Fibroblast of skin of back (primary cell): ENCODE measurements at places on chromosomes 16 and 17.

DNA sequence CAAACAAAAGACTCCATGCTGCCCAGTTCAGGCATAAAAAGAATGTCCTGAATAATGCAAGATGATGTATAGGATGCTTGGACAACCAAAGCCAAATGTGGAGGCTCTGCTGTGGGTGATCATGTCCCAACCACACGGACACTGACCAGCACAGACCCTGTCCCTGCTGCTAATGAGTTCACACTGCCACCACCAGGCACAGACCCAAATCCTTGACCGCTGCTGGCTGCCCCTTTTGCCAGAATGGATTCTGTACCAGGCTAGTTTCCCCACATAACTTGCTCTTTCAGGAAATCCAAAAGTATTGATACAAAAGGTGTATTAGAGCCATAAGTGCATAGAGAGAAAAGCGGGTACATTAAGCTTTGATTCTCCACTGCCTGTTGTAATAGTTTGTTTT is 60.9 kb downstream of the XYLT1 start:
- DNase-seq, result no peak

- no peak for DNase-seq
These were observed 18.5 kb upstream of the DOC2B start for GRCh38 chr17:199806-200545.

GRCh38 chr17:82287013-82287867 is 13.7 kb upstream of the CSNK1D start:
- no peak for DNase-seq

DNA sequence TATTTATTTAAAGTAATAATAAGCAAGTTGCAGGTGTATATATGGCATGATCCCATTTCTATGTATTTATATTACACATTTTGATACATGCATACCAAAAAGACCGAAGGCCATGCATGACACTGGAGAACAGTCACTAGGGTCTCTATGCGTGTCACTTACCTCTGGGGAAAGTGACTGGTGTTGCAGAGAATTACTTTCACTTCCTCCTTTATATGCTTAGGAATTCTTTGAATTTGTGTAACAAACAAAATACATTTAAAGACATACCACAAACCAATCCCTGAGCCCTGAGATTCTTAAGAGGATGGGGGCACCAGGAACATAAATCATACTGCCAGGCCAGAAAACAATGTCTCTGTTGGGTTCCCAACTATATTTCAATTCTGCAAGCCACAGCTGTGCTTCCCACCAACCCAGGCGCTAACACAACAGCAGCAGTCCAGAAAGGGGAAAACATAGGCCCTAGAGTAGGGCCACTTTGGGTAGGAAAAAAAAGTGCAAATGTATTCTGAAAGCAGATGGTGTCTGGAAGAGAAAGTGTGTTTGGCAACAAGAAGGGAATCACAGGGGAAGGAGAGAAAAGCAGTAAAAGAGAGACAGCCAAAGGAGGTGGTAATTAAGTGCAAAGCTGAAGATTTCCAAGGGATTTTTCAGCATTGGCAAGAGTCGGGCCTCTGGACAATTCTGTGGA is 24.5 kb upstream of the HYDIN start:
- DNase-seq, result no peak

- DNase-seq, result no peak
These were observed 9.8 kb upstream of the TBX2 start for GRCh38 chr17:61389670-61390478.

GRCh38 chr16:54930005-54930868 is at the start of gene IRX5:
IRX5 (plus strand) TSS chr16:54930865; CDS start chr16:54931199, 334 bp downstream.
- peak; percentile 98 for DNase-seq

GRCh38 chr16:2689968-2690801 is 7.9 kb downstream of the KCTD5 start:
- DNase-seq, result no peak

DNA sequence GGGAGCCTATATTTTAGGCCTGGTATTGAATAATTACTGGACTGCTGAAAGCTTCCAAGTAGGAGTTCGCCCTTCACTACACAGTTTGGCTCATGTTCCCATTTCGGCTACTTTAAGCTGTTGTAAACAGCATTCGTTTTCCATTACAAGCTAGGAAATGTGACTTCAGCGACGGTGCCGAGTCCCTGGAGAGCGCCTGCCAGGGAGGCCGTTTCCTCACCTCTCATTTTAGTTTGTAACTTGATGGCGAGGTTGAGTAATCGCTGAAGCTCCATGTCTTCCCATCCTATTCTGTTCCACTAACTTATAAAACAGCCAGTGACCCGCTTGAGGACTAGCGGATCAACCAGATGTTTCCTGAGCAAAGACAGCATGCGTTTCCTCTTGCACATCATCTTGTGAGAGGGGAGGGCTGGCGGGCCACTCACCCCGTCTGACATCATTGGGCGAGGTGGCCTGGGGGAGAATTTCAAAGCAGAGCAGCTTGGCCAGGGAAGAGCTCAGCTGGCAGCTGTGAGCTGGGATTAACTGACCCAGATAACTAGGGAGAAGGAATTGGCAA is 32.9 kb downstream of the PCTP start:
- DNase-seq, result peak; percentile 17

GRCh38 chr16:75383141-75383540 is 50.2 kb downstream of the CFDP1 start:
- DNase-seq, result no peak

GRCh38 chr17:48800626-48801217 is 16.3 kb downstream of the TTLL6 start:
- no peak for DNase-seq

GRCh38 chr17:38797158-38797490 is 2.2 kb downstream of the PIP4K2B start:
- DNase-seq, result no peak

- peak; percentile 53 for DNase-seq
These were observed 28.8 kb downstream of the GINS2 start for GRCh38 chr16:85659805-85660511.

GRCh38 chr16:30920891-30921290 is 2.5 kb upstream of the FBXL19 start:
- DNase-seq, result no peak

DNA sequence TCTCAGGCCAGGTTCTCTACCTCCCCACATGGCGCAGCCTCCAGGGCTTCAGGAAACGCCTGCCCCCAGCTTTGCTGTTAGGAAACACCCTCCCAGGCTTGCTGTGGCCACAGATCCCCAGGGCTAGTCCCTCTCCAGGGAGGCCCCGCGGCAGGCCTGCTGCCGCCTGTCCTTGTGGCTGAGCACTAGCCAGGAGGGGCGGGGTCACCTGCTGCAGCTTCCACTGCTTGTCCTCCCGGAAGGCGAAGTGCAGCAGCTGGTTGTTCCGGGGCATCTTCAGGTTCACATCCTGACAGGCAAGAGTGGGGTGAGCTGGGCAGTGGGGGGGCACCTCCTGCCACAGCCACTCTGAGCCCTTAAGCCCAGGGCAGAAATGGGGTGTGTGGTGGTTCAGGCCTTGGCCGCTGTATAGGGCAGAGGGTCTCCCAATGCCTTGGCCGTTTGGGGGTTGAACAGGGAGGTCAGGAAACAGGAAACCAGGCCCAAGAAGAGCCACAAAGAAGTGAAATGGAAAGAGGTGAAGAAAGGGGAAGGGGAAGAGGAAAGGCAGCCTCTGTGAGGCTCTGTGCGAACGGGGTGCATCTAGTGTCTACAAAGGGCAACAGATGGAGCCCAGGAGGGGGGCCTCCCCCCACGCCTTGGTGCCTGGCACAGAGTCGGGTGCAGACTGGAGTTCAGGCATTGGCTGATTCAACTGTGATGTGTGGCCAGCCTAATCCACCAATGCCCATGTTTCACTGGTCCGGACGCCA is 2.0 kb downstream of the ROGDI start:
- no peak for DNase-seq

GRCh38 chr17:57170866-57171265 is 85.5 kb upstream of the MSI2 start:
- DNase-seq, result no peak

DNA sequence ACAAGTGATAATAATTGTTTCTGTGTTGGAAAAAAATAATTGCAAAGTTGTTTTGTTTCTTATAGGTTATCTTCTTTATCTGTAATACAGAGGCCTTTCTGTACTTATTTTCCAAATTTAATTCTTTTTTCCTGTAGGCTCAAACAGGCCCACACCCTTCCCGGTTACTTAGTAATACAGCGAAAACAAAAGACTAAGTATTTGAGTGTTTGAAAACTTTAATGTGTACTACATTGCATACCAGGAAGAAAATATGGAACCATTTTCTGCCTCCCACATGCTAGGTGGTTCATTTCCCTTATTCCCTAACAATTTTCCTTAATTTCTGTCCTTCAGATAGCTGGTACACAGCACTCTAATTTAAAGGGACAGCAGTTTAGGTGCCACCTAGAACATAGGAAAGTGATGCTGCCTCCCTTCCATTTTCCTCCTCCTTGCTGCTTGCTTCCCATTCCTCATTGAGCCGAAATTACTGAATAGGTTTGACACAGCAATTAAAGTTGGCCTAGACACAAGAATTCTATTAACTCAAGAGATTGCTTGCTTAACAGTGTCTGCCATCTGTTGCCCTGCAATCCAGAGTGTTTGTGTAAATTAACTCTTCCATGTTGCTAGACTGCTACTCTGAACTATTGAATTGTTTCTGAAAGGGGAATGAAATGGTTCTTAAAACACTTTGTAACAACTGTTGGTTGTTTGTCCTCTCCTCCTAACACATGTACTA is 24.2 kb downstream of the CYB5B start:
- DNase-seq, result peak; percentile 30

DNA sequence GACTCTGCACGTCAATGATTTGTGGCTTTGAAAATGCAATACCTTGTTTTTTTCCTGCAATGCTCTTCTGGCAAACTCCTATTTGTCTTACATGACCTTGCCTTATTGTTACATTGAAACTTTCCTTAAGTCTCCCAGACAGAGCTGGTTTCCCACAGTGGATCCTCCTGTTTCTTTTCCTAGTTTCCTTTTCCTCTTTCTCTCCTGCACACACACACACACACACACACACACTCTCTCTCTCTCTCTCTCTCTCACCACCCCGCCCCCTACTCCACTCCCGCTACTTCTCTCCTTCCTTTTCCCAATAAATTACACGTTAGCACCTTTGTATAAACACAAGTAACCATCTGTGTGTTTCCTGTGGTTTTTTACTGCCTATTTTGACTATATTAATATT is 2.3 kb downstream of the ORC6 start:
- no peak for DNase-seq

DNA sequence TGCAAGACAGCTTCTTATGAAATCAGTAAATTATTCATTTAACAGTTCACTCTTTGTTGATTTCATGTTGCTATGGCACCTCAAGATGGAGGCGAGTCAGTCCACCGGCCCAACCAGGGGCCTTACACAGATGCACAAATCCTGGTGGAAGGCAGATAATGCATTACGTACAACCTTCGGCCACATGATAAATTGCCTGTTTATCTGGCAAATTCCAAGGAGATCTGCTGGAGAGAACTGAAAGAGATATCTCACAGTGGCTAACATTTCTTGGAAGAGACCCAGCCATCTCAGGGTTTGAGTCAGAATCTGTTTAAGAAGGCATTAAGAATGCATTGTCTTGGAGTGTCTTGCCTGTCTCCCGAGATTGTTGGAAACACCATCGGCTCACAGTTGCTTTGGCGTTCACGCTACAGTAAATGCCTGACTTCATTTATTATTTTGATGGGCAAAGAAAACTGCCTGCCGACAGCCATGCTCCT is 225.6 kb downstream of the MSI2 start:
- DNase-seq, result peak; percentile 89

DNA sequence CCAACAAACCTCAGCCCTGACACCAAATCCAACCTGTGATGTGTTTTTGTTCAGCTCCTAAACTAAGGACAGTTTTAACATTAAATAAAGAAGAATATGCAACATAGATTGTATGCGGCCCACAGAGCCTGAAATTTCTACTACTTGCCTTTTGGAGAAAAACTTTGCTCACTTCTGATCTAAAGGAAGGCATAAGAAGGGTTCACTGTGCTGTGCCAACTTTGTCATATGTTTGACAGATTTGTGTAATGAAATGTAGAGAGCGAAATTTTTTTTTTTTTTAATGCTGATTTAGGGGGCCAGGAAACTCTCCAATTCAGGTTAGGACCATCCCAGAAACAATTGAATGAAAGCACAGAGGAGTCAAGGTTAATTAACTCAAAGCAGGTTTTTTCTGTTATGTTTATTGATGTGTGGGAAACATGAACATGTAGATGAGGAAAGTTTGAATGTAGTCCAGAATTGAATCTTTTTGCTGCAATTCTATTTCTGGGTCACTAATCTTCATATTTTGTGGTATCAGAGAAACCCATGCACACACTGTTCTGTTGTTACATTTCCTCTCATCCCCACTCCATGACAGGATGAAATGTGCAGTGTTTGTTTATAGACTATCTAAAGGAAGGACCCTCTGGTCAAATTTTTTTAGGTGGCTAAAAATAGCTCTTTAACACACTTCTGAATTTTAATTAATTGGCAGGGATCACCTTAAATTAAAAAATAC is 71.5 kb downstream of the TAOK1 start:
- no peak for DNase-seq

DNA sequence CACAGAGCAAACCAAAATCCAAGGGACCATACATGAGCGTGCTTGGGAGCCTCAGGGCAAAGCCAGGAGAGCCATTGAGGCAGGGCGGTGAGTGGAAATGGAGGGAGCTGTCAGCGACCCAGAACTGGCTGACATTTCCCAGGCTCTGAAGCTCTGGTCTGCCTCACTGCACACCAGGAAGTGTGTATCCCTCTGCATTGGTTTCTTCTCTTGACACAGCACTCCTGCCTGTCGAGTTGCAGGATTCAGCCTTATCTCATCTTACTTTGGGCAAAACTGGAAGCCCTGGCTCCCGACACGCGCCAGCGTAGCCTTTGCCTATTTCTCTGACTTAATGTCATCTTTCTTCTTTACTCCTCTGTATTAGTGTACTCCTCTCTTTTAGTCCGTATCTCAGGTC is 144.7 kb upstream of the HS3ST3A1 start:
- DNase-seq, result no peak

DNA sequence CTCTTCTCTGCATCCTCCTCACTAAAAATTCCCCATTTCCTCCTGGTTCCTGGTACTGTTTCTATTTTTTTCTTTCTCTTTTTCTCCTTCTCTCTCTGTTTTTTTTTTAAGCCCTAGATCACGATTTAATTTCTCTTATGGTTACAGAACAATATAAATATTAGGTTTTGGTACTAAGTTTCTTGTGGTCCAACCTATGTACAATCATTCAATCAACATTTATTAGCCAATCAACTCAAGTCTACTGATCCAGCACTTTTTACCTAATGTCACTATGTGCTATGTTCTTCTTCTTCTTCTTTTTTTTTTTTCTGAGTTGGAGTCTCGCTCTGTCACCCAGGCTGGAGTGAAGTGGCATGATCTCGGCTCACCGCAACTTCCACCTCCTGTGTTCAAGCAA is 12.6 kb downstream of the RTN4RL1 start:
- DNase-seq, result no peak

DNA sequence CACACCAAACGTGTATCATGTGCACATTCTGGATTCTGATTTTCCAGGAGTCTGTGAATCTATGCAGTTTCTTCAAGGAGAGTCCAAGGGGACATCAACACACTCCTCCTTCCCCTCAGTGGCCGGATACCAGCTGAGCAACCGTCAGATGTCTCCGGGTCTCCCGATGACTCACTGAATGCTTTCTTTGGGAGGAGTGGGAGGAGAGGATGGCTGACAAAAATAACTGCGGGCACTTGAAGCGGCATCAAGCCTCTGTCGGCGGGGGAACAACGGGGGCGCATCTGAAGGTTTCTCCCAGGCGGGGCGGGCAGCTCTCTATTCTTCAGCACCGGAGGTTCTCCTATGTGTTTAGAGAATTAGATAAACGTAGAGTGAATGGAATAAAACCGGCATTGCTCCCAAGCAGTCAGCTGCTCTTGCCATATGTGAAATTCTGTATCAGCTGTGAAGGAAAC is 24.6 kb upstream of the LRRC75A start:
- peak; percentile 89 for DNase-seq
